ENCODE measurements at places on chromosomes 6 and 20.

- DNase-seq, result no peak
These were observed 74.1 kb upstream of the MAP7 start for GRCh38 chr6:136624347-136624746.

DNA sequence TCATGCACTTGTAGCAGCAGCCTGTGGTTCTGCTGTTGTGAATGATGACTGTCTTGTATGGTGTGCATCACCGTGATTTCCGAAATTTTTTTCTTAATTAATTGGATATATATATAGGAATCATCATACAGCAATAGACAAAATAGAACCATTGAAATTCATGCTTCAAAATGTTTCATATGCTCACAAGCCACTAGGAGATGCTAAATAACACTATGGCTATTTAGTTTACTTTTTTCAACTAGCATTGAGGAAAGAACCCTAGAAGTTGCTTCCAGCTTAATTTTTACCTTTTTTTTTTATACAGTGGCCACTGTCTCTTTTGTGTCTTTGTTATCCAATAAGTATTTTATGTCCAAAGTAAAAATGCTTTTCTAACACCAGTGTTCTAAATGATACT is 485.4 kb downstream of the CDKAL1 start:
- no peak for DNase-seq

GRCh38 chr6:16181439-16182297 is 52.8 kb downstream of the MYLIP start:
- no peak for DNase-seq

GRCh38 chr20:35341366-35342028 is 49.3 kb upstream of the FAM83C start:
- DNase-seq, result no peak

DNA sequence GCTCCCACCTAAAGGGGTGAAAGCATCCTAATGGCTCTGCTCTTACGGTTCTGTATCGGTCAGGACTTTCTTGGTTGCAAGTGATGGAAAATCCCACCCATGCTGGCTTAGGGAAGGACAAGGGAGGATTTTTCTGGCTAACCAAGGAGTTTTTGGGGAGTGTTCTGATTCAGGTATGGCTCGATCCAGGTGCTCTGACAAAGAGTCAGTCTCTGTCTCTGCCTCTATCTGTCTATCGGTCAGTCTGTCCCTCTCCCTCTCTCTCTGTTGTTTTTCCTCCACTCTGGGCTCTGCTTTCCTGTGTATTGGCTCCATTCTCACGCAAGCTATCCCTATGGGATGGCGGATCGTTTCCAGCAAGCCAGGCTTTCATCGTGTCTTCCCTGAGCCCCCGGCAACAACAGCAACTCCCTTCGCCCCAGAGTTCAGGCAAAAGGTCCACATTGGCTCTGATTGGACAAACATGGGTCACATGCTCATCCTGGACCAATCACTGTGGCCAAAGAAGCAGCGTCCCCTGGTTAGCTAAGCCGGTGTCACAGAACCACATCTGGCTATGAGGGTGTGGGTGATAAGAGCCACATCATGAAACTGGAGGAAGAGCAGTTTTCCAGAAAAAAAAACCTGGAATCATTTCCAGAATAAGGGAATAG is 160.3 kb downstream of the BMP7 start:
- no peak for DNase-seq

DNA sequence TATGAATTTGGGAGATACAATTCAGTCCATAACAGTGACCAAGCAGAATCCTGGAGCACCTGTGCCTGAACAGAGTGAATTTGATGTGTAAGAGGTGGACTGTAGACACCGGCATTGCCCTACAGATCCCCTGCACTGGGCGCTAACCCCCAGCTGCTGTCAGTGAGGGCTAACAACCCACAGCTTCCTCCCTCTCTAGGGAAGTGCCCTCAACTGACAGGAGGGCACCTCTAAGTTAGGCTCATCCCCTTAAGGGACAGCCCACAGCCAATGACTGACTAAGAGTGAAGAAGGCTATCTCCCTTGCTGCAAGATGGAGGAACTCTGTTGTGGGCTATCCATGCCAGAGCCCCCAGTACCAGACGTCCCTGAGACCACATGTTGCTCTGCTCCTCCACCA is 15.3 kb upstream of the BPIFB1 start:
- DNase-seq, result no peak

DNA sequence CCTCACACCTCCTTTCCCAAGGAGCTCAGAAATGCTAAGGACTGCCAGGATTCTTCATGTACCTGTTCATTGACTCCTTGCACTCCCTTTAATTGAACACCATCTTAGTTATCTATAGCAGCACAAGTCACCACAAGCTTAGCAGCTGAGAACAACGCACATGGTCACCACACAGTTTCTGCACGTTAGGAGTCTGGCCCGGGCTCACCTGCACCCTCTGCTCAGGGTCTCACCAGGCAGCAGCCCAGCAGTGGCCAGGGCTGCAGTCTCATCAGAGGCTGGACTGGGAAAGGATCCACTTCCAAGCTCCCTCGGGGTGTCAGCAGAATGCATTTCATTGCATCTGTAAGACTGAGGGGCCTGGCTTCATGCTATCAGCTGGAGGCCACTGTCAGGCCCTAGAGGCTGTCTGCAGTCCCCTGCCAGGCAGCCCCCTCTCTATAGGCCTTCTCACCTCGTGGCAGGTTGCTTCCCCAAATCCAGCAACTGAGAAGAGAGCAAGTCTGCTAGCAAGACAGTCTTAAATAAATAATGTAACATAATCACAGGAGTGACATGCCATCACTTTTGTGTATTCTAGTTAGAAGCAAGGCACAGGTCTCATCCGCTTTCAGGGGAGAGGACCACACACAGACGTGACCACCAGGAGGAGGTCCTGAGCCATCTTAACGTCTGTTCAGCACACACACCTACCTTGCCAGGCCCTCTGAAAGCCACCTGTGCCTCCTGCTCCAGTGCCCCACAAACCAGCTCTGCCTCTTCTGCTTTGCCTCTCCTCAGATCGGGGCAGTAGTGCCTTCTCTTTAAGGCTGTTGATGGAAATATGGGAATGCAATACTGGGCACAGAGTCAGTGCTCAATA is 165.2 kb upstream of the CST7 start:
- DNase-seq, result no peak
